ENCODE measurements at places on chromosomes 3 and 15.

- DNase-seq: no peak
These were observed 15.0 kb downstream of the BHLHE40 start for GRCh38 chr3:4994144-4994730.

DNA sequence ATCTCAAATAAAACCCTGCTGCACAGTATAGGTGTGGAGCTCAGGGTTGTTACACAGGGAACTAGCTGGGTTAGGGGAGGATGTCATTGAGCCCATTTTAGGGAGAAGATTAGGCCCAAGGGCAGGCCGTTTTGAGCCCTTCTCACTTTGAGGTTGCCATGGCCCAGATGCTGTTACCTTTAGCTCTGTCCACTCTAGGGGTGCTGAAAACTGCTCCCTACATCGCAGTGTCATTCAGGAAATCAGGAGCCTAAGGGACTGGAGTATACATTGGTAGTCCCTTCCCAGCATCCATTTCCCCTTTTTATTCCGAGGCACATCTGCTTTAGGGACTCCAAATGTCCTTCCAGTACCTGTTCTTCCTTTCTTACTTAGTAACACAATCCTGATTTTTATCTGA, 79.0 kb upstream of the SELENOK start:
- DNase-seq: no peak

- no peak for DNase-seq
These were observed 86.3 kb downstream of the LMLN start for GRCh38 chr3:198046120-198046857.

GRCh38 chr3:38645601-38646000, 3.9 kb downstream of the SCN5A start:
- no peak for DNase-seq

GRCh38 chr3:39189150-39189958, 3.0 kb downstream of the XIRP1 start:
- DNase-seq: no peak

GRCh38 chr15:94403331-94403730, 172.0 kb downstream of the MCTP2 start:
- DNase-seq: no peak

- no peak for DNase-seq
These were observed 665 bp downstream of the FRMD4B start for GRCh38 chr3:69385123-69385722.

DNA sequence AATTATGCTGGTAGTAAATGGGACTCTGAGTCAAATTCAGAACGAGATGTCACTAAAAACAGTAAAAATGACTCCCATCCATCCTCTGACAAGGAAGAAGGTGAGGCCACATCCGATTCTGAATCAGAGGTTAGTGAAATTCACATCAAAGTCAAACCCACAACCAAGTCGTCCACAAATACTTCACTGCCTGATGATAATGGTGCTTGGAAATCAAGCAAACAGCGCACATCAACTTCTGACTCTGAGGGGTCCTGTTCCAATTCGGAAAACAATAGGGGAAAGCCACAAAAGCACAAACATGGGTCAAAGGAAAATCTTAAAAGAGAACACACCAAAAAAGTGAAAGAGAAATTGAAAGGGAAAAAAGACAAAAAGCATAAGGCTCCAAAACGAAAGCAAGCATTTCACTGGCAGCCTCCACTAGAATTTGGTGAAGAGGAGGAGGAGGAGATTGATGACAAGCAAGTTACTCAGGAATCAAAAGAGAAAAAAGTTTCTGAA, 15.1 kb upstream of the ZBTB47 start:
- no peak for DNase-seq

- no peak for DNase-seq
These were observed 8.0 kb upstream of the GSK3B start for GRCh38 chr3:120102232-120102631.

DNA sequence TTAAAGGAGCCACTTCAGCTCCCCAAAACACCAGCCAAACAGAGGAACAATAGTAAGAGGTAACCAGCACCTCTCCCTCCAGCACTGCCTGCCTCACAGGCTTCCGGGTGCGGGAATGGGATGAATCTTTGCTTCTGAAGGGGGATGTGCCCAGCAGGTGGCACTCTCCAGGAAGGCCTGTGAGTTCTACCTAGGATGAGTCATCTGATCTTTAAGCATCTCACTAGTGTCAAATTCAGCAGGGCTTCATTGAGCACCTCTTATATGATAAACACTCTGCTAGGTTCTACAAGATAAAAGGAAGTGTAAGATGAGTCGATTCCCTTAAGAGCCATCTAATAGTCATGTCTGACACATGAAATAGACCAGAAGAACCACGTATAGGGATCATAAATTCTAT, 237.4 kb upstream of the UMPS start:
- peak; percentile 62 for DNase-seq

- DNase-seq: no peak
These were observed 135.0 kb upstream of the PRICKLE2 start for GRCh38 chr3:64360280-64360679.

DNA sequence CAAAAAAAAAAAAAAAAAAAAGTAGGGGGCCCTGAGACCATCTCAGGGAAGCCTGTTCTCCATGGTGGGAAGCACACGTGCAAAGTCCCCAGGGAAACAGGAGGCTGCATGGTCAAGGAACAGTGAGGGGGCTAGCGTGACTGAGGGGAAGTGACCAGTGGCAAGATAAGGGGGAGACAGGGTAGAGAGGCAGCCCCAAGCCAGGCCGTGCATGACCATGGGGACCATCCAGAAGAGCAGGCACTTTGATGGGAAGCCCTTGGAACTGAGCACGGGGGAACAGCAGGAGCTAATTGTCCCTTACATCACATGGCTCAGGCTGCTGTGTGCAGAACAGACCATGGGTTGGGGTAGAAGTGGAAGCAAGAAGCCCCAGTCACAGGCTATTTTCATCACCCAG, 196.2 kb downstream of the NTRK3 start:
- DNase-seq: no peak

- DNase-seq: no peak
These were observed 13.2 kb downstream of the P2RY14 start for GRCh38 chr3:151265166-151265565.

- no peak for DNase-seq
These were observed 70.9 kb downstream of the DCUN1D1 start for GRCh38 chr3:182909318-182910040.

GRCh38 chr3:193732391-193732790, 139.4 kb downstream of the OPA1 start:
- DNase-seq: no peak

DNA sequence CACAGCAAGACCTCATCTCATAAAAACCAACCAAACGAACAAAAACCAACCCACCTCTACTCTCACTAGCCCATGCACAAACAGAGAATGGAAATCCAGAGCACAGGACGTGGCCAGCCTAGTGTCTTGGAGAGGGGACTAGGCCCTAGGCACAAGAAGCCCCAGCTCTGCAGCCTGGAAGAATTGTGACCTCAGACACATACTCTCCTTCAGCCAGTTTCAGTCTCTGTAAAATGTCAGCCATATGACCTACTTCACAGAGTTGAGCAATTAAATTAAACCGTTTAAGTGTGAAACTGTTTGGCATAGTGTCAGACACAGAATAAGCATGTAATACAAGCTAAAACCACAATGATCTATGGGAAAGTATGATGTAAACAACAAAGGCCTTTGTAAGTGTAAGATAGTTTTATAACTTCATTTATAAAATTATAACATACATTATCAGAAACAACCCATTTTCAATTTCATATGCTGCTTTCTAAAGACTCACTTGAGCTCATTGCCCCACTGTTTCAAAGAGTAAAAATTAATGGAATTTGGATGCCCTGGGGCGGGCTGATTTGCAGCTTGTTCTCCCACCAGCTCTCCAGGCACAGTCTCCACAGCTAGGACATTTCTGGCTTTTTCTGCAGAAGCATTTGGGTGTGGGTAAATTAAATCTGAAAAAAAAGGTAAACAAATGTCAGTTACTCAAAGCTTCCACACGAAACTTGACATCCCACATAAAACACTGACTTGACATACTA, 32.9 kb downstream of the TBC1D2B start:
- no peak for DNase-seq

DNA sequence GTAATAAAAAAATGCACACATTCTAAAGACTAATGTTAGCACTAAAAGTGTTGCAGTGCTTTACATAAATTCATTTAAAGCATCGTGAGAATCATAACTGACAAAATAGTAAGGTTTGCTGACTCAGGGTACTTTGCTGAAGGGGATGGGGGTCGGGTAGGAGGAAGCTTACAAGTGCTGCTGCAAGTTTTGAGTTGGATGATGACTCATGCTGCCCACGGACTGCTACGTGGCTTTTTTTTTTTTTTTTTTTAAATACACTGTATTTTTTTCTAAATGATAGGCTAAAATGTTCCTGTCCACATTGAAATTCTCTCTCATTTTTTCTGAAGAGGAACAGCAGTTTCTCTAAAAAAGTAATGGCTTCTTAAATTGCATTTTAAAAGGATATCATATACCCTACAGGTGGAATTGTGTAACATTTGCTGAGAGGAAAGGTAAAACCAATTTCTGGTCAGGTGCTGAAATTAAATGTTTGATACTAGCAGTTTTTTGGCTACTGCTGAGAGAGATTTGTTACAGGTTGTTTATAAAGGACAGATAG, 2.2 kb downstream of the MAPK6 start:
- peak; percentile 47 for DNase-seq

- no peak for DNase-seq
These were observed 15.0 kb downstream of the MBNL1 start for GRCh38 chr3:152283492-152284381.

DNA sequence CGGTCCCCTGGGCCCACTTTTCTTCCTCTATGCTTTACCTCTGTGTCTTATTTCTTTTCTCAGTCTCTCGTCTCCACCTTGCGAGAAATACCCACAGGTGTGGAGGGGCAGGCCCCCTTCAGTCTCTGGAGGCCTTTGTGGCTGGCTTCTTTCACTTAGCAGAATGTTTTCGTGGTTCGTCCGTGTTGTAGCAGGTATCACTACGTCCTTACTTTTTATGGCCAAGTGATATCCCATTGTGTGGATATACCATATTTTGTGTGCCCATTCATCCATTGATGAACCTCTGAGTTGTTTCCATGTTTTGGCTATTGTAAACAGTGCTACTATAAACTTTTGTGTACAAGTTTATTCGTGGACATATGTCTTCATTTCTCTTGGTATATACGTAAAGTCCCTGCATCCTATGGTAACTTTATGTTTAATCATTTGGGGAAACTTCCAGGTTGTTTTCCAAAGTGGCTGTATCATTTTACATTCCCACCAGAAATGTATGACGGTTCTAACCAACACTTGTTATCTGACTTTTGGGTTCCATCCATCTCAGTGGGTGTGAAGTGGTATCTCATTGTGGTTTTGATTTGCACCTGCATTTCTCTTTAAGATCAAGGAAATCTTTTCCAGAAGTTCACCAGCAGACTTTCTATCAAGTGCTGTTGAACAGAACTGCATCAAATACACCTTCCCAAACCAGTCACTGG, 5.6 kb downstream of the PIGZ start:
- no peak for DNase-seq

GRCh38 chr3:96434651-96435050, 379.7 kb upstream of the EPHA6 start:
- DNase-seq: no peak

- DNase-seq: no peak
These were observed 36.2 kb downstream of the ILDR1 start for GRCh38 chr3:121985846-121986245.

- DNase-seq: no peak
These were observed 24.7 kb downstream of the GOLGA6L2 start for GRCh38 chr15:23422099-23422945.

- DNase-seq: no peak
These were observed 274.5 kb upstream of the C2CD4B start for GRCh38 chr15:62439543-62440016.

DNA sequence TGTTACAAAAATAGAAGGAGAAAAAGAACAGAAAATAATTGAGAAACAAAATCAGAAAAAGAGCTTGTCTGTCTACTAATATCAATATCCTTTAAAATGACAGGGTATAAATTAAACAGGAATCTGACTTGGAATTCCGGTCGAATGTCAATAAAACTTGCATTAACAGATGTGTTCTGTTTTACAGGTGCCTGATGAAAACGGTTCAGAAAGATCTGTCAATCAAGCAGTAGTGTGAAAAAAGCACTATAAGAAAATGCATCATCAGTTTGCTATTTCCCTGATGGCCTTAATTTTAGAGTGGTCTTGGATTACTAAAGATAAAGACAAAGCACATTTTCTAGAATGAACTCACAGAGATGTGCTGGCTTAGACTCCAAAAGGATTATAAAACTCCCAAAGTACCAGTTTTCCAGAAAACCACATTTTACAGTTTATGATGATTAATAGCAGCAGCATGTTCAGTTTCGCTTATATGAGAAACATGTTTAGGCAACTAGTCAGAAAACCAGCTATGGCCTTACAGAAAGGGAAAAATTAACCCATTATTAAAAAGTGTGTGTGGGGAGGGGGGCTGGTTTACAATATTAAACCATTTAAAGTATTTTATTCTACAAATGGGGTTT, 8.2 kb upstream of the C3orf38 start:
- DNase-seq: no peak

DNA sequence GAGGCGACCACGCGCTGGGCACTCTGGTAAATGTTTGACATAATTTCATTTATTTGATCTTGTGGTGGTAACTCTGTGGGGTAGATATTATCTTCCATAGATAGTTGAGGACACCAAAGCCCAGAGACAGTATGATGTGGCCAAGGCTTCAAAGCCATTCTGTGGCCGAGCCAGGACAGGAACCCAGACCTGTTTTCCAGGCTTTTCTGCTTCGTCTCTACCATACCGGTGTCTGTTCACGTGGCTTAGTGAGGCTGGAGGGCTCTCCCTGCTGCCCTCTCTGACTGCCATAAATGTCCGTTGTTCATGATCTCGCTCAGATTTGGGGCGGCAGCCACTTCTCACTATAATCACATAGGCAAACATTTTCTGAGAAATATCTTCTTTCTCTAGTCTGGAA, 134.7 kb downstream of the PEX5L start:
- DNase-seq: peak; percentile 44

DNA sequence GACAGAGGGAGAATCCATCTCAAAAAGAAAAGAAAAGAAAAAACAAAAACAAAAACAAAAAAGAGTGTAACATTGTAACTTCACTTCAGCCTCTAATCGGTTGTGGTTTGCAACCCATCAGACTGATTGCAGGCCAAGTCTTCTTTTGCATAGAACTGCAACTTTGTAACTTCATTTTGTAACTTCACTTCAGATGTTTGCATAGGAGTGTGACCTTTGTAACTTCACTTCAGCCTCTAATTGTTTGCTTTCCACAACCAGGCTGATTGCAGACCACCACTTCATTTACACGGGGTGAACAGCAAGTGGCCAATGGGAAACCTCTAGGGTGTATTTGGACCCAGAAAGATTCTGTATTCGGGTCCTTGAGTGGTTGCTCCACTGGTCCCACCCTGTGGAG, 79.1 kb upstream of the CHMP2B start:
- no peak for DNase-seq

- no peak for DNase-seq
These were observed 36.2 kb downstream of the FAM174B start for GRCh38 chr15:92619145-92620101.

GRCh38 chr15:101250873-101251829, 697 bp downstream of the CHSY1 start:
- DNase-seq: peak; percentile 49
